ENCODE measurements at places on chromosomes 1 and 21.

DNA sequence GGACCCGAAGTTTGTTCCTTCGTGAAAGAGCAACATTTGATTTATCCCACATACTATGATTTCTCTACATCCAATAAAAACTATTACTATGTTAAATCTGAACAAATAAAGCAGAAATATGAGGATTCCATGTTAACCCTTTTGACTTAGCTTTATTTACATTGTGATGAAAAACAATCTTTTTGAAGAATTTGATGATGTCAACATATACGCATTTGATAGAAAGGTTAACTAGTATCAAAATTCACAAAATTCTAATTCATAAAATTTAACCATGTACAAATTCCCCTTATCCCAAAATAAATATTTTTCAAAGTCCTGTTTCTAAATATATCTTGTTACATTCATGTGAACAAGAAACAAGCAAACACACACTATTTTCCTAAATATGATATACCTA, 74.2 kb downstream of the TRIM33 start:
- no peak for DNase-seq

GRCh38 chr1:202704601-202705000, 5.7 kb downstream of the SYT2 start:
- no peak for DNase-seq

DNA sequence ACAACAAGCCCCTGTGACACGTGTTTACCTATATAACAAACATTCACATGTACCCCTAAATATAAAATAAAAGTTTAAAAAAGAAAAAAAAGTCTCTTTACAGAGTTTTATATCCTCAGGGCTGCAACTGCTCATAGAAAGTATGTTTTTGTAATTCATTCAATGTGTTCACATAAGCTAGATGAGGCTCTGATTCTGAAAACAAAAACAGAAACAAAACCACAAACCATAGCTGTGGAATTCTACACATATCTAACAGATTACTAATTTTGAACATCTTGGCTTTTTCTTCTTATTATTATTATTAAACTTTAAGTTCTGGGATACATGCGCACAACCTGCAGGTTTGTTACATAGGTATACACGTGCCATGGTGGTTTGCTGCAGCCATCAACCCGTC, 579.6 kb upstream of the ZRANB2 start:
- no peak for DNase-seq

GRCh38 chr1:70856201-70856600, 191.4 kb downstream of the PTGER3 start:
- no peak for DNase-seq

DNA sequence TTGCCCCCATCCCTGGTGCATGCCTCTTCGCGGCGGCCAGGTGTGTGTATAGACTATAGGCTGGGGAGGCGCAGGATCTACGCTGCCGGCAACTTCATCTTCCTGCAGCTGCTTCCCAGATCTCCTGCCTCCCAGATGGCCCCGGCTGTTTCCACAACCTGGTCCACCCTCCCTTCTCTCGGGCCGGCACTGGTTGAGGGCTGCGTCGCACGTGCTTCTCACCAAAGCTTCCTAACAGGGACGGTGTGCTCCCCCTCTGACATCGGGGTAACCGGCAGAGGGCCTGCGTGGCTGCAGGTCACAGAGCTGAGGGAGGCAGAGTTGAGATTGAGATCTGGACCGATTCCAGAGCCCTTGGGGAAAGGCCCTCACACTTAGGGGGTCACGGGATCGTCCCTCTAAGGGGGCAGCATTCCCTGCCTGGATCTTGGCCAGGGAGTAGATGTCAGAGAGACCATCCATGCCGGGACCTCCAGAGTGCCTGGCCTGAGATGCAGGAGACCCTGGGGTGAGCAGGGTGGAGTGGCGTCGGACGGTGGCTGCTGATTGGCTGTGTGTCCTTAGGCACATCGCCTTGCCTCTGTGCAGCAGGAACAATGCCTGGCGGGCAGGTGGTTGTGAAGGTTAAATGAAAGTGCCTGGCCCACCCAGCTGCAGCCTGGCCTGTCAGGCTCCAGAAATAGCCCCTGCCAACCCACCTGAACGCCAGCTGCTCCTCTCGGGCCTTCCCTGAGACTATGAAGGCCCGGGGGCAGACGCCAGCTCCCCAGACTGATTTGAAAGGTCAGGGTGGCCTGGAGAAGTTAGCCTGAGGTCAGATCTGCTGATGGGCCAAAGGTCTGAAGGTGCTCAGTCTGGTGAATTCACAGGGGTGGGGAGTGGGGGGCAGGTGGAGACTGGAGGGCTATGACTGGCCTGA, 6.1 kb upstream of the MASP2 start:
- no peak for DNase-seq

GRCh38 chr1:112544751-112545150, 36.0 kb downstream of the WNT2B start:
- no peak for DNase-seq

- DNase-seq = no peak
Observed at GRCh38 chr1:30461640-30462039, 261.7 kb downstream of the MATN1 start.

- no peak for DNase-seq
Observed at GRCh38 chr1:8004803-8005573, 21.1 kb downstream of the ERRFI1 start.

DNA sequence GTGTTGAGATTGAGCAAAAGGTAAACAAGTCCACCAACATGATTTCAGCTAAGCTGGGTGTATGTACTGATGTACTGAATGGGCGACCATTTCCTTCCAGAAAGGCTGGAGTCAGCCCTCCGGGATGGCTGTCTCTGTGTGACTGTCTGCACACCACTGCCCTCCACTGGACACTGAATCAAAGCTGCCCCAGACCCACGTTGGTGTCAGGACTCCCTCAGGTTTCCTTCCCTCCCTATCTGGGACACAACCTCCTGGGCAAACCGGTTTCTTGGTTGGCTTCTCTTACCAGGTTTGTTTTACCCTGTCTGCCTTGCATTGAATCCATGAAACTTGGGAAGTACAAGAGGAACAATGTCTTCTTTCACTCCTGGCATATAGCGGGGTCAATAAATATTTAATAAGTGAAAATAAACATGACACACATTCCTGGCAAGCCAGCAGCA, 5.3 kb upstream of the SRP9 start:
- no peak for DNase-seq

DNA sequence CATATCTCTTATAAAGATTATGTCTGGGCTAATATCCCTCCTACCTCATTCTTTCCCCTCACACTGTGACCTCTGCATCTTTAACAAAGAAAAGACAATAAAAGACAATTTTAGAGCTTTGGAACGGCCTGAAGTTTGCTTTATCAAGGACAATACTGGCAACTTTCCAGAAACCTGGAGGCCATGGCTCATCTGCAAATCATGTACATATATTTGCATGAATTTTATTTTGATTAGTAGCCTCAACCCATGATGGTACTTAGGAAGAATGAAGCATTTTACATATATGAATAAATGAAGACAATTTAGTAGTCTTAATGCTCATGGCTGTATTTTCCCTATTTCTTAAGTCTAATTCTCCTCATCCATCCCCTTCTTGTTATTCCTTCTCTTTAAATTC, 612.2 kb upstream of the CXADR start:
- no peak for DNase-seq

GRCh38 chr1:17199267-17200044, 5.5 kb upstream of the PADI1 start:
- DNase-seq = no peak

DNA sequence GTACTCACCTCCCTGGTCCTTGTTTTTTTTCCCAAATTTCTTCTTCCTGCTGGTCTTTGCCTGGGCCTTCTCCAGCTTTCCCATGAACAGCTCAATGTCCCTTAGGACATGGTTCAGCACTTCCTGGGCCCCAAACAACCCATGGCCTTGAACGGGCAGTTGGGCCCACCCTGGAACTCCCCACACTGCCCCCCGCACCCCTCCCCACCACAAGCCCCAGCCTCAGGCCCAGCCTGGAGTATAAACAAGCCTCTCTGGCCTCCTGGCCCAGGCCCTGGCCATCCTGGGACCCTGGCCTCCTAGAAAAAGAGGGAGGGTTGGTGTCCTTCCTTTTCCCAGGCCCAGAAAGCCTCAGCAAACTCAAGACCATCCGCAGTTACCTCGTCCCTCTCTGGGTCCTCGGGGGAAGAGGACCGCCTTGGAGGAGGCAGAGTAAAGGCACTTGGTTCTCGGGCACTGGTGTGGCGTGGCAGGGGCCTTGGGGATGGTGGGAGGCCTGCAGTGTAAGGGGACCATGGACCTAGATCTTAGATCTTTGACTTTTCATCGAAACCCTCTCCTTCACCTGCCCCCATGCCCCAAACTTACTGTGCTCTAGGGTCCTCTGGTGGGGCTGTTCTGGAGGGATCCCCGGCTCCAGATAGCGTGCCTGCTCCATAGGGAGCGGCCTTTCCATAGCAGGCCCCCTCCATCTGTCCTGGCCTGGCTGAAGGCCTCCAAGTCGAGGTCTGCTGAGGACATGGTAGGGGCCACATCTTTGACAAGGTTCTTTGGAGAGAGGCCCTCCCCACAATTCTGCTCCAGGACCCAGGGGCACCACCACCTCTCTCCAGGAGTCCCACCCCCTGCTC, 5.6 kb downstream of the EPS8L3 start:
- DNase-seq = no peak

GRCh38 chr21:29606613-29607012, 307.9 kb downstream of the BACH1 start:
- no peak for DNase-seq

- DNase-seq = no peak
Observed at GRCh38 chr1:246329900-246330299, 177.2 kb downstream of the SMYD3 start.
